ENCODE measurements at places on chromosomes 7 and 10.
A peak's percentile ranks its signal among the peaks of the same experiment; 100 is the strongest.

- DNase-seq, result peak; percentile 54
Measured at GRCh38 chr10:70758757-70759514, 26.2 kb downstream of the TBATA start.

GRCh38 chr7:42100156-42100508 lies 136.9 kb downstream of the GLI3 start:
- no peak for DNase-seq

GRCh38 chr7:106405697-106406141 lies 120.9 kb upstream of the NAMPT start:
- no peak for DNase-seq

DNA sequence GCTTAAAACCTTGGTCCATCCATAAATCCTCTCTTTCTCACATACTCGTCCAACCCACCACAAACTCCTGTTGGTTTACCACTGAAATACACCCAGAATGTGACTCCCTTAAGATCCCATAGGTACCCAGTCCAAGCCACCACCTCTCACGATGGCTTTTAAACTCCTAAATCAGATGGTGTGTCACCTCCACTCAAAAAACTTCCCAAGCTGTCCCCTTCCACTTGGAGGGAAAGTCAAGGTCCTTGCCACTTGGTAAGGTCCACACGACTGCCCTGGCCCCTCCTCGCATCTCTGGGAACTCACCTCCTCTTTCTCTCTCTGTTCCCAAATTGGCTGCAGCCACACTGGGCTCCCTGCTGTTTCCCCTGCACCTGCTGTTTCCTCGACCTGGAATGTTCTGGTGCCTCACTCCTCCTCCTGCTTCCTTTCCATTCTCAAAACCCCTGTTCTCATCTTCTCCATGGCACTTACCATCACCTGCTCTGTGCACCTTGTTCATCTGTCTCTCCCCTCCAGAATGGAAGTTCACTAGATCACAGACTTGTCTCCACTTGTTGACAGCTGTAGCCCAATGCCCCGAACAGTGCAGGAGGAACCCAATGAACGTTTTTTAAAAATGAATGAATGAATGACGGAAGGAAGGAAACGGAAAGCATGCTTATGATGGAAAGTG lies 23.0 kb downstream of the ZFAND2A start:
- DNase-seq, result peak; percentile 29

DNA sequence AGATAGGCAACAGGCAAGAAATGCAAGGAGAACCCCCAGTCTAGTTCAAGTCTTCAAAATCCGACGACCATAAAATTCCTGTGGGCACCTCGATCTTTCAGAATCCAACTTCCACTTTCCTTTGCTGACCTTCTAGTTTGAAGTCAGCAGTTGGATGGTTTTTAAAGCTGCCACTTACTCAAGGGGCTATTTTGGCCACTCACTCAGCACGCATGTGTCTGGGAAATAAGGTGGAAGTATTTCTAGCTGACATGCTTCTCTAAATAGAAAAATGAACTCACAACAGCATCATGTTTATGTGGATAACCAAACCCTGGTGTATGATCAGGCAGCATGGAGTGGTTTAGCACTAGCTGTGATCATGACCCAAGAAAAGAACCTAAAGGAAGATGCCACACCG lies at the start of gene NRAP:
TSS of gene NRAP (minus strand) at position 134 of the 400 bp plus-strand sequence. CDS start 159 bp downstream, outside the sequence.
- no peak for DNase-seq

GRCh38 chr7:134654104-134654775 lies 7.6 kb downstream of the BPGM start:
- no peak for DNase-seq

DNA sequence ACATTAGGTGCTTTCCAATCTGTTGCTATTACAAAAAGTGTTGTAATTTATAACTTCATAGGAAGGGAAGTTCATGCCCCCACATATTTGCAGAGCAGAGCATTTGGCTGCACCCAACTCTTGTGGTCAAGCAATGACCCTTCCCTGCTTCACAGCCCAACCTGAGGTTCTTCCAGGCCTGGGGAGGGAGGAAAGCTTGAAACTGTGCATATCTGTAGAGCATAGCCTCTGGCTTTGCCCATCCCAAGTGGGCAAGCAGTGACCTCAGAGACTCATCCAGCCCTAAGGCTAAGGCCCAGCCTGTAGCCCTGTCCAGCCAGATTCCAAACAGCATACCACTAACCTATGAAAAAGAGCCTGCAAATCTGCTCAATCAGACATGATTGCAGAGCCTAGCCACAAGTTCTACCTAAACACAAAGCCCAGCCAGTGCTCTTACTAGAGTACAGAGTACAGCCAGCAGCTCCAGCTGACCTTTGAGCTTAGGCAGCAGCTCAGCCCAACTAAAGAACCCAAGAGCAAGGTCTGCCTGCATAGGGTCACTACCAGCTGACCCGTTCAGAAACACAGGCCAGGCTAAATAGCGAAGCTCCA lies 14.4 kb upstream of the GSTK1 start:
- DNase-seq, result no peak

- DNase-seq, result no peak
Measured at GRCh38 chr7:30660331-30661255, 21.7 kb downstream of the CRHR2 start.

DNA sequence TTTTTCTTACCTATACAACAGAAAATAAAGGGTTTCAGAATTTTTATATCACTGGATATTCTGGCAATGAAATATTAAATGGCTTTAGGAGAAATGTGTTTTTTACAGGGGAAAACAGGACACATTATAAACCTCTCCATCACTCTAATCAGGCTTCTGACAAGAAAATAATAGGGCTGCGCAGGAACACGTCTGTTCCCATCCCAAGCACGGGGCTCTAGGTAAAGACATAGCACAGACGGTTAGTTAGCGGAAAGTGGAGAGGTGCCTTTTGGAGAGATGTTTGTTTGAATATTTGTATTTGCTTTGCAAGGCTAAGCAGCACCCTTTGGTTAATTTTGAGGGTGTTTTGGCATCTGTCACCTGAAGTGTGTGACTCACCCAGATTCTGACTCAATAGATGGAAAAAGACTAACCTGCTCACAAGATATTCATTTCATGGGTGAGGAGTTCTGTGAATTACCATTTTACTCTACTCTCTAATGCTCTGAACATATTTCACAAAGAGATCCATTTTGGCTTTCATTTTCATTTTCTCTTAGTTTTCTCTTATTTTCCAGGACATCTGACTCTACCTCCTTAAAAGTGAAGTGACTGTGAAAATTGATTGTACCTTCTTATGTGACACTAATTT lies 174.5 kb upstream of the AKR1E2 start:
- no peak for DNase-seq

DNA sequence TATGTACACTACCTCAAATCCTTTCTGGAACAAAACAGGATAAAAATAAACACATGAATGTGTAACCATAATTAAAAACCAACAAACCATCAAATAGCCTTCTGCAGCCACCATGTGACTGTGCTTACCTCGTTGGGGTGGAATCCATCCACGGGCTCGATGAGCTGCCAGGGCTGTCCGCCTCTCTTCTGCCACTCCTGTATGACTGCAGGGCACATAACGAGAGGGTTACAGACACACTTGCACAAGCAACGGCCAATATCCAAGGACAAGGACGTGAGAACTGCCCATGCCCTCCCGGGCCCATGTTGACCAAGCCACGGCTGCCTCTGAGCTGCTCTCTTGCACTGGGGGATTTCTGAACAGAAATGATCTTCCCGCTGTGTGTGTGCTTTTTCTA lies 132.2 kb downstream of the ANLN start:
- no peak for DNase-seq

- no peak for DNase-seq
Measured at GRCh38 chr10:63759335-63759734, 238.1 kb downstream of the REEP3 start.

Data from GF-D8 (cell line).